ENCODE measurements at places on chromosomes 7 and 10.
A peak's percentile ranks its signal among the peaks of the same experiment; 100 is the strongest.

GRCh38 chr7:66693331-66693730 lies 47.2 kb upstream of the RABGEF1 start:
- no peak for DNase-seq

GRCh38 chr10:125633517-125633999 lies 49.4 kb downstream of the TEX36 start:
- peak; percentile 84 for DNase-seq

GRCh38 chr10:75779276-75779675 lies 347.9 kb downstream of the LRMDA start:
- no peak for DNase-seq

GRCh38 chr10:106053061-106053460 lies 1111.4 kb downstream of the SORCS1 start:
- DNase-seq: no peak

- DNase-seq: no peak
Measured at GRCh38 chr10:112136486-112137153, 46.9 kb downstream of the GPAM start.
